GF-D8 (cell line): ENCODE measurements at places on chromosomes 12 and 14.

- no peak for DNase-seq
Observed at GRCh38 chr12:93360688-93361087, 17.0 kb upstream of the NUDT4 start.

- no peak for DNase-seq
Observed at GRCh38 chr14:62071039-62071438, 308.8 kb downstream of the SNAPC1 start.

DNA sequence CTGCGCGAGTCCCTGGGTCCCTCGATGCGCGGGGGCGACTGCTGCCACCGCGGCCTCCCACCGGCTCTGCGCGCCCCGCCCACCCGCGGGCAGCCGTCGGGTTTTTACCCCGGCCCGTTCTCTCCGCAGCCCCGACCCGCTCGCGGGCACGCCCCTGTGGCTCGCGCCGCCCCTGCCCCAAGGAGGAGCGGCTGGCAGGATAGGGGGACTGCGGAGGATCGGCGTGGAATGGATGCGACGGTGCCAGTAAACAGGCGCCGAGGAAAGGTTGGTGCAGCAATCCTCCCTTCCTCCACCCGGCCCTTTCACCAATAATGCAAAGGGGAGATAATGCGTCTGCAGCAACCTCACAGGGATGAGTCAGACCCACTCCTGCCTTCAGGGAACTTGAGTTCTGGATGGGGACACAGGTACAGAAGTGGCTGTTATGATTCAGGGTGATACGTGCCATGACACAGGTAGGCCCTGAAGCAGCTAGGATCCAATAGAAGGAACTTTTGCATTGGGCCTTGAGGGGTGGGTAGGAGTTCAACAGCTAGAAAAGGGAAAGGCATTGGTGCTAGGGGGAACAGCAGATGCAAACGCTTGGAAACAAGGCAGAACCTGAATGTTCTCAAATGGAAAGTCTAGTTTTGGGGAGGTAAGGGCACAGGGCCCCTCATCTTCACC is 554 bp upstream of the DEGS2 start:
- DNase-seq: no peak

GRCh38 chr14:31788340-31788739 is 227.1 kb downstream of the NUBPL start:
- no peak for DNase-seq

DNA sequence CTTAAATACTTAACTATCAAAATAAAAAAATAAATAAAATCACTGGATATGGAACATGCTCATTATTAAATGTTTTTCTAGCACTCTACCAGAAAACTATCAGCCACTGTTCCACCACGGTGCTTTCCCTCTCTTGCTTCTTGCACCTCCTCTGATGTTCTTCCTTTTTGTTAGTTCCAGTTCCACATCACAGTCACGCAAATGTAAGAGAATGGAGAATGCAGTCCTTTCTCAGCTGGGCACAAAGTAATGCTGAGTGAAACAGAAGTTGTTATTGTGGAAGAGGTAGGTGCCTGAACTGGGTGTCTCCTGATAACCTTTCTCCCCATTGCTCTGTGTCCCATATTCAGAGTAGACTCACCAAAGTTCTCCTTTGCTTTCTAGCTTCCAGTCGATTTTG is 1116.9 kb upstream of the TMEM132C start:
- no peak for DNase-seq
